ENCODE measurements at places on chromosomes 6 and 20.

DNA sequence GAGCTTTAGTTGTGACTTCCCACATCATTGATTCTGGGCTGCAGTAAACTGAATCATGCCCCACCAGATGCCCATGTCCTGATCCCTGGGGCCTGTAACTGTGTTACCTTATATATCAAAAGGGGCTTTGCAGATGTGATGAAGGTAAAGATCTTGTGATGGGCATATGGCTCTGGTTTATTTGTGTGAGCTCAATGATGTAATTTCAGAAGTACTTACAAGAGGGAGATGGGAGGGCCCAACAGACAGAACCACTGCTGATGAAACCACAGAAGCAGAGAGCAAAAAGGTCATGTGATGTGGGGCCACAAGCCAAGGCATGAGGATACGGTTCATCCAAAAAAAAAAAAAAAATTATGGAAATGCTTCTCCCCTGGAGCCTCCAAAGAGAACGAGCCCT lies 118.7 kb downstream of the TOX2 start:
- DNase-seq = no peak

DNA sequence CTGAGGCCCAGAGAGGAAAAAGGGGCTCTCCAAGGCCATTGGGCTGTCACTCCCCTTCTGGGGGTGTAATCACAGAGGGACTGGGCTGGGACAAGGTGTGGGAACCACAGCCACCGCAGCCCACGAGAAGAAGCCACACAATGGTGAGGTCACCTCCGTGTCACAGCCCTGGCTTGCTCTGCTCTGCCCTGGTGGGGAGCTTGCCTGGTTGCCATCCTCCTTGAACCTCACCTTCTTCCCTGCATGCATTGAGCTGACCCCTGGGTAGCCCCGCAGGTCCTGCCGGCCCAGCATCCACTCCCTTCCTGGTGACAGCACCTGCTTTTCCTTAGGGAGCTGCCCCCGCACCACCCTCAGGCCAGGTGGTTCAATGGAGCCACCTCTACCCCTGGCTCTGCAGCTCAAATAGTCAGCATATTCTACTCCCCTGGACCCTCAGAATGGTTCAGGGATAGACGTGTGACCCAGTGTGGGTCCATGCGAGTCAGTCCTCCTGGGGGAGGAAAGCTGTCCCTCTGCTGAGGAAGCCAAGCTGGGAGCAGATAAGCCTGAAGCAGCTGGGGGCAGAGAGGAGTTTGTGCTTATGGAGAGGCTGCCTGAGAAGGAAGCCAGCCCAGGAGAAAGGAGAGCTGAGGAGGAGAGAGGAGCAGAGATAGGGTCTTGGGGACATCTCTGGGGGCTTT lies 21.3 kb downstream of the RBM38 start:
- DNase-seq = no peak

DNA sequence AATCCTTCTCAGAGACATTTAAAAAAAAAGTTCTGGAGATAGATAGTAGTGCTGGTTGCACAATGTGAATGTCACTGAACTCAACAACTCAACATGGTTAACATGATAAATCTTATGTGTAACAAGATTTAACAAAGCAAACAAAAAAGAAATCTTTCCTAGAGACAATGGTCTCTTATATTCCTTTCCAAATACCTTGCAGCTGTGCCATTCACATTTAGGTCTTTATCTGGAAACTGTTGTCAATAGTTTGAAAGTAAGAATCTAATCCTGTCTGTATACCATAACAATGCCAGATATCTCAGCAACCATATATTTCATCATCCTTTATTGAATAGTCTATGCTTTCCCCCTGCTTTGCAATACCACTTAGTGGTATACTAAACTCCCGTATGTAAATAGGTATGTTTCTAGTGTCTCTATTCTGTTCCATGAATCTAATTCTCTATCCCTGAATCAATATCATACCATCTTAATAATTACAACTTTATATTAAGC lies 2.1 kb downstream of the SERAC1 start:
- no peak for DNase-seq

DNA sequence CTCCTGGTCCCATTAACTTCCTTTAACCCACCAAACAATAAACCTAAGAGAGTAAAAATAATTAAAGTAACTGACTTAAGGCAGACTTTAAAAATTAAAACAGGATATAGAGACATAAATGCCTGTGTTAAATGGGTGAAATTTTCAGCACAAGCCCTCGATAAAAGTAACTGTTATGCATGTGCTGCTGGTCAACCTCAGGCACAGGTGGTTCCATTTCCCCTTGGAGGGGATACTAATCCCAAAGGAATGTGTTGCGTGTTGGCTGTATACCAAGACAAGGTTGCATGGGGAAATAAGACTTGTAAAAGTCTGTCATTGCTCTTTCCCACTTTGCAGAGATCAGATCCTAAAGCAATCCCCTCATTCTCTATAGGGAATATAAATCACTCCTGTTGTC lies 25.8 kb downstream of the HLA-A start:
- no peak for DNase-seq

GRCh38 chr6:115819506-115819905 lies 241.2 kb downstream of the FRK start:
- no peak for DNase-seq

GRCh38 chr6:26329763-26330511 lies 35.1 kb upstream of the BTN3A2 start:
- peak; percentile 61 for DNase-seq

DNA sequence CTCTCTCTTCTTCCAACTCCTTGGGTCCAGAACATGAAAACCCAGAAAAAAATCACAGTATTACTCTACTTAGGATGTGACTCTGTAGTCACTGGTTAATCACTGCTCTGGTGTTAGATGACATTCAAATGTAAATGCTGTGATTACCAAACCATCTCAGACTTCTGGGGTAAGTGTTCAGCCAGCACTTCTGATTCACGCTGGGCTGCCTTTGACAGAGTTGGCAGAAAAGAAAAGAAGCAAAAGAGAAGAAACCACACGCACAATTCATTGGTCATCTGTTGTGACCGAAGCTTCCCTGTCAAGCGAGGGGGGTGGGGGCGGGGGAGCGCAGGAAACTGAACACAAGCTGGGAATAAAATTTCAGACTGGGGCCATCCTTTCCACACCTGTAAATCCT lies 82.7 kb downstream of the PSMG4 start:
- no peak for DNase-seq

- no peak for DNase-seq
Measured at GRCh38 chr6:74161380-74161779, 465.4 kb downstream of the CD109 start.

GRCh38 chr20:24894488-24894887 lies 54.6 kb upstream of the CST7 start:
- no peak for DNase-seq

- DNase-seq = peak; percentile 32
Measured at GRCh38 chr6:53728570-53729194, 63.1 kb upstream of the KLHL31 start.
